ENCODE measurements at places on chromosomes 11 and 22.

- DNase-seq: no peak
These were observed 2.3 kb downstream of the IRF7 start for GRCh38 chr11:613369-613968.

GRCh38 chr11:77202941-77203900 lies 75.2 kb downstream of the MYO7A start:
- no peak for DNase-seq

GRCh38 chr22:38074181-38075104 lies 9.5 kb downstream of the SLC16A8 start:
- DNase-seq: no peak

DNA sequence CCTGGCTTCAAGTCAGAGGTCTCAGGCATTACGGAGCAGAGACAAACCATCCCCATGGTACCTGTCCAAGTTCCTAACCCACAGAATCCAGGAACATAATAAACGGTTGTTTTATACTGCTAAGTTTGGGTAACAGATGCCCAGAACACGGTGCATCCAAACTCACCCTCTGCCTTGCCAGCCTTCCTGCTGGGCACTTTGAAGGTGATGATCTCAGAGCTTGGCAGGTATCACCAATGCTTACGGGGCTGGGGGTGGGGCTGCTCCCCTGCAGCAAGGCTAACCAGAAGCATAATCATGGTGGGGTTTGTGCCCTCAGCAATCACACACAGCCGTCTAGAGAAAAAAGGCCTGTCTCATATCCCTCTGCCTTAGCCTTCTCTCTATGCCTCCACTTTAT lies 27.1 kb downstream of the DKK3 start:
- no peak for DNase-seq

DNA sequence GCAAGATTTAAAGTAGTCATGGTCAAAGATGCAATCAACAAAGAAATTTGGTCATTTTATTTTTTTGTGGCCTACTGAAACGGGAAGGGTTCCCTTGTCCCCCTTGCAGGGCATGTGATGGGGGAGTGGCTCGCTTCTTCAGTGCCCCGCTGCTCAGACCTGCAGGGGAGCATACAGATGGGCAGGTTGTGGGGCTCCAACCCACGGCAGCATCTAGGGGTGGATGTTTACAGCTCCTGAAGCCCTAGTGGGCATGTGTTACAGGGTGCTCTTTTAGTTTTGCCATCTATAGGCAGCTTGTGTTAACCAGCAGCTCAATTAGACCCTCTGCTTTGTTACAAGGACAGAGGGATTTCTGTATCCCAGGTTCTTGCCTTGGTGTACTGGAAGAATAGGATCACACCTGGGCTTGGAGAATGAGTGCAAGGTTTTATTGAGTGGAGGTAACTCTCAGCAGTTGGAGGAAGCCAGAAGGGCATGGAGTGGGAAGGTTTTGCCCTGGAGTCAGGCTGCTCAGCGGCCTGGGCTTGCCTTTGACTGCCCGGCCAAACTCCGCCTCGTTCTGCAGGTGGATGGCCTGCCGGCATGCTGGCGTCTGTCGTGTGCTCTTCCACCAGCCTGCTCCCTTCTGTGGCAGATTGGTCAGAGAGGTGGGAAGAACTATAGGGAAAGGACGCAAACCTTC lies 9.4 kb downstream of the GSTP1 start:
- no peak for DNase-seq

DNA sequence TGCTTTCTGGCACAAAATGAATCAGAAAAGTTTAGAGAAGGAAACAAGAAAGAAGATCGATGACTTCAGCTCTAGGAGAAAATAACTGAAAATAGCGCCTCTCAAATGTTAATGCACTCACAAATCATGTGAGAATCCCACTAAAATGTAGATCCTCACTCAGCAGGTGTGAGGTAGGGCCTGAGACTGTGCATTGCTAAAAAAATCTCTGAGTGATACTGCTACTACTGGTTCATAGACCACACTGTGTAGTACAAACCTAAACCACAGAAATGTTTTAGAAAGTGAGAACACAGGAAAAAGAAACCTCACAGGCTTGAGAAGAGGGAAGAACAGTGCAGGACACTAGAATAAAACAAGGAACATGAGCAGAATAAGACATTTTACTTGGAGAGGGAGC lies 2.0 kb downstream of the OR8D4 start:
- DNase-seq: no peak

DNA sequence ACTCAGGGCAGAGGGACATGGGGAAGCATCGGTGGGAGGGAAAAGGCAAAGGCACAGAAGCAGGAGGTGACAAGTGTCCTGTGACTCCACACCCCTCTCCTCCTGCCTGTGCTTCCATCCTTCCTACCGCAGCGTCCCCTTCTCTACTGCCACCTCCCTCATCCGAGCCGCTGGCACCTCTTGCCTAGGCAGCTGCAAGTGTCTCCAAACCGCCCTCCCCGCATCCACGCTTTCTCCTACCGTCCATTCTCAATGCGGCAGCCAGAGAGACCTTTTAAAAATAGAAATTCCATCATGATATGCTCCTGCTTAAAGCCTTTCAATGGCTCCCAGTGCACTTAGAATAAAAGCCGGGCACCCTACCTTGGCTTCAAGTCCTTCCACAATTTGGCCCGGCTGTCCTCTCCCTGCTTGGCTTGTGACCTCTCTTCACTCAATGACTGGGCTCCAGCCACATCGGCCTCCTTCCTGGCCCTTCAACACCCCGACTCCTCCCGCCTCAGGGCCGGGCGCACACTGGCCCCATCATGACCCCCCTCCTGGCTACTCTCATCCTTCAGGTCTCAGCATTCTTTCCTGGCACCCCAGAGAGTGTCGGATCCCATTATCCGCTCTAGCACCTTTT lies 16.5 kb downstream of the LRRC10B start:
- no peak for DNase-seq

- DNase-seq: no peak
These were observed 8.7 kb downstream of the UBASH3B start for GRCh38 chr11:122664188-122664587.

DNA sequence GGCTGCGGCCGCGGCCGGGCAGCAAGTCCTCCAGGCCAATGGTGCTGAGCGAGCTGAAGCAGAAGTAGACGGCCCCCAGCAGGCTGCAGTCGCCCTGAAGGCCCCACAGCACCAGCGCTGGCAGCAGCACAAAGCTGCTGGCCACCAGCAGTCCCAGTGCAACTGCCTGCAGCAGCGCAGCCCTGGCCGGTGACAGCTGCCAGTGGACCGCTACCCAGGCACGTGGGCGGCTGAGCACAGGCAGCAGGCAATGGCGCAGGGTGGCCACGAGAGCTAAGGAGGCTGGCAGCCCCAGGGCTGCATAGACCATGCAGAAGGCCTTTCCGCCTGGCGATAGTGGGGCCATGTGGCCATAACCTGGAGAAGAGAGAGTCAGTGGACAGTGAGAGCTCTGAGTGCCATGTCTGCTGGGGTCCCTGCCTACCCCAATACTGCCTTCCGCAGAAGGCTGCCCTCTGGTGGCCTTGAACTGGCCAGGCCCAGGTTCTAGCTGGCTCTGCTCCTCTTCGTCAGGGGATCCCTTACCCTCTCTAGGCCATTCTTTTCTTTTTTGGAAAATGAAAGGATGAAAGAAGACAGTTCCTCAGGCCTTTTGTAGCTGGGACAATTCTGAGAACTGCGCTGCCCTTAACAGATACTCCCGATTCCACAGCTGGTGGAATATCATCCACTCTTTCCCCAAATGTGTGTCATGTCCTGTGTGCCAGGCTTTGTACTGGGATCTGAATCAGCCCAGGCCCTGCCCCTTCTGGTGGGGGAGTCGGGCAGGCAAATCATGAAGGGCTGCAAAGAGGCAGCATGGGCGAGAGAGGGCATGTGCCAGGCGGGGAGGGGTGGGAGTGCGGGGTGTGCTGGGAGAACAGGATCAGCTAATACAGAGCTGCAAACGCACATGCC lies 1.8 kb downstream of the KCNK7 start:
- no peak for DNase-seq

DNA sequence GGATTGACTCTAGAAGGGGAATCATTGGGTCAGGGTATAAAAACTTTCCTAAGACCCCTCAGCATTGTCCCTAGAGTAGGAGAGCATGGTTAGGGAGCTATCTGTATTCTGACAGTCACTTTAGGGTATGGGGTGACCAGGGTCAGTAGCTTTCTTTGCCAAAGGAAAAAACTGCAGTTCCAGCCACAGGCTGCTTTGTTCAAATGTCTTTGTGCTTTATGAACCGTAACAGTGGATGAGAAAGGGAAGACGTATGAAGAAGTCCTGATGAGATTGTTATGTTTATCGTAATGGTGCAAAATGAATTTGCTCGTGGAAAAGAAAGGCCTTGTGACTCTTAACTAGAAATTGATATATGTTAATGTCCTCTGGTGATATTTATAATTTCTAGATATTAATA lies 30.0 kb downstream of the CYB5R2 start:
- peak; percentile 62 for DNase-seq

GRCh38 chr11:64799623-64800302 lies 3.3 kb downstream of the MAP4K2 start:
- DNase-seq: no peak

DNA sequence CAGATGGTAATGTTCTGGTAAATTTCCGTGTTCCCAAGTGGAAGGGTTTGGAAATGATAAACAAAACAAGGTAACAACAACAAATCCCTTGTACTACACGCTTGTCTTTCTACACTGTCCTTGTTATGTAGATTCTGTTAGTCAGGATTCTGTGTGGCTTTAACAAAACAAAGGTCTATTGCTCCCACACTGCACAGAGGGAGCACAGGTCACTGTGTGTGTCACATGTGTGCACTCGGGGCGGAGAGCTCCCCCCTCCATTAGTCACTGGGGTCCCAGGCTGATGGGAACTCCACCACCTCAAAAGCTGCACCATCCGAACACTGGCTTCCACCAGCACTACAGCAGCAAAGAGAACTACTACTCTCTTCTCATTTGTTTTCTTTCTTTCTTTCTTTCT lies 227.9 kb downstream of the NTM start:
- DNase-seq: peak; percentile 87

- DNase-seq: peak; percentile 8
These were observed 180.2 kb downstream of the CHST1 start for GRCh38 chr11:45485070-45485707.

DNA sequence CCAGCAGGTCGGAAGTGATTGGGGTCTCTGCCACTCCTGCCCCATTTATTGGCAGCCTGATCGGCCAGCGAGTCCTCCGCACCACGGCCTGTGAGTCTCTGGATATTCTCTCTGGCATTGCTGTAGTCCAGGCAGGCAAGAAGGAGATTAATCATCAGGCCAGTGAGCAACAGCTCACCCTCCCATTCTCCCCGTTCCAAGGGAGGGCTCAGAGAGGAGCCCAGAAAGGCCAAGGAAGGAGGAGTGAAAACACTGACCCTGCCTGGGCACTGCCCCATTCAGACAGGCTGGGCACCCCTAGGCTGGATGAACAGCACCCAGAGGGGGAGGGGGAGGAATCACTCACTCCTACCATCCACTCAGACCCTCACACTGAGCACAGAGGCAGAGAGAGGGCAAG lies 3.1 kb downstream of the SAA2 start:
- DNase-seq: no peak

DNA sequence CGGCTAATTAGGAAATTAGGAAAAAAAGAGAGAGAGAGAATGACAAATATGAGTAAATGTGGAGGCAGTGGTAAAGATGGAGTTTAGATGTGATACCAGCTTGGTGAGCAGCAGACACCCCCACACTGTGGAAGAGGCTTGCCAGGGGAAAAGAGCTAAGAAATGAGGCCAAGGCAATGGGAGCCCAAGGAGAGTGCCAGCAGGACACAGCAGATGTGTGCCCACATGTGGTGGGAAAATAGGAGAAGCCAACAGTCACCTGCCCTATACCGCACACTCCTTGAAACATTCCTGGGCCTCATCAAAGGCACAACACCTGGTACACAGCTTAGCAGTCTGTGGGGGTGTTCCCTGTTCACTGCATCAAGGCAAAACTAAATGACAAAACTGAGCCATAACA lies 104.9 kb downstream of the FAM76B start:
- no peak for DNase-seq

GRCh38 chr11:123186286-123186685 lies 8.8 kb downstream of the CLMP start:
- DNase-seq: no peak

- no peak for DNase-seq
These were observed 39.5 kb downstream of the CHRDL2 start for GRCh38 chr11:74691755-74692154.

DNA sequence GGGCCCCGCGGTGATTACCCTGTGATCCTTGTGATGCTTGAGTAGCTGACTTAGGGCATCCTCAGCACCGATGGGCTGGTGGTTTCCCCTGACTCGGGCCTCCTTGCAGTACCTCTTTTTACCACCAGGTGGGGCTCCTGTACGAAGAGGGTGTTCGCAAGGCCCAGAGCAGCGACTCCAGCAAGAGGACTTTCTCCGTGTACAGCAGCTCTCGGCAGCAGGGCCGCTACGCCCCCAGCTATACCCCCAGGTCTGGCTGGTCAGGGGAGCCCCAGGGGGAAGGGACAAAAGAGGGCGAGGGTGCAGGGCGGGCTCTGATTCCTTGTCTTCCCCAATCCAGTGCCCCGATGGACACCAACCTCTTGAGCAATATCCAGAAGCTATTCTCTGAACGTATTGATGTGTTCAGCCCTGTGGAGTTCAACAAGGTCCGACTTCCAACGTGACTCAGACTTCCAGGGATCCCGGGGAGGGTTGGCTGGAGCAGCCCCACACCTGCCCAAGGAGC lies 1.3 kb upstream of the TM7SF2 start:
- DNase-seq: peak; percentile 84

- DNase-seq: no peak
These were observed 105.3 kb downstream of the ETS1 start for GRCh38 chr11:128482092-128482491.

GRCh38 chr22:43854121-43854785 lies 8.1 kb downstream of the SULT4A1 start:
- no peak for DNase-seq

DNA sequence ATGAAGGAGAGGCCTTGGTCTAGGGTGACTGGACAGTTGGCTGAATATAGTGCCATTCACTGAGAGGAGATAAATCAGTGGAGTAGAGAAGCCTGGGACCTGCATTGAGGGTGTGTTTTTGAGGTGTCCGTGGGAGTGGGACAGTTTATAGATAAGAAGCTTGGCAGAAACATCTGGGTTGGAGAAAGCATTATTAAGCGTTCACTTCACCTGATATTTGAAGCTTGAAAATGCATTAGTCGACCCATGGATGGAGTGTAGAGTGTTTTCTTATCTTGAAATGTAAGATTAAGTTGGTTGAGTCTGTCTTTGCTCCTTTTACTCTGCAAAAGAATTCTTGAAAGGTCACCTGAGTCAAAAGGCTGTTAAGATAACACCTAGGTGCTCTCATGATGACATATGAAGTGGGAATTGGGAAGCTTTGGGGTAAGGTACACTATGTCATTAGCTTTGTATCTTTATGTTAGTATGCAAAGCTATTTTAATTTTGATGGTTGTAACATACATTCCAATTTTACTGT lies 160.7 kb downstream of the ARHGAP42 start:
- no peak for DNase-seq

DNA sequence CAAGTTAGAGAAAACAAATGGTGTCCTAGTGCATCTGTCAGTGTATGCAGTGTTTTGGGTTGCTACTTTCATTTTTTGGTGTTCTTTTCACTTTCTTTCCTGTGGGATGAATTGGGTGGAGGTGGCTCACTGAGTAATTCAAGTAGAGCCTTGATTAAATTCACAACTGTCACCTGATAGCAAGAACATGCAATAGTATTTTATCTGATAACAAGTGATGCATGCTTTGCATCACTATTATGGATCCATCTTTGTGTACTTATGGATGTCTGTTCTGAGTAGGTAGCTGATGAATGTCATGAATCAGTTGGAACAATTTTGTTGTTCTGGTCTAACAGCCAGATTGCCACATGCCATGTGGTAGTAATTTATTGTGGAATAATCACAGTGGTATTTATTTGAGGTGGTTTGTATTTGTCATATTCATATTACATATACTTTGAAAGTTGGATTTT lies 87.5 kb downstream of the DDX10 start:
- DNase-seq: no peak

GRCh38 chr22:29342577-29343312 lies 27.2 kb upstream of the RASL10A start:
- DNase-seq: no peak

All from pons (tissue), 1 donor.